EH (cell line): ENCODE measurements at places on chromosomes 4 and X.

DNA sequence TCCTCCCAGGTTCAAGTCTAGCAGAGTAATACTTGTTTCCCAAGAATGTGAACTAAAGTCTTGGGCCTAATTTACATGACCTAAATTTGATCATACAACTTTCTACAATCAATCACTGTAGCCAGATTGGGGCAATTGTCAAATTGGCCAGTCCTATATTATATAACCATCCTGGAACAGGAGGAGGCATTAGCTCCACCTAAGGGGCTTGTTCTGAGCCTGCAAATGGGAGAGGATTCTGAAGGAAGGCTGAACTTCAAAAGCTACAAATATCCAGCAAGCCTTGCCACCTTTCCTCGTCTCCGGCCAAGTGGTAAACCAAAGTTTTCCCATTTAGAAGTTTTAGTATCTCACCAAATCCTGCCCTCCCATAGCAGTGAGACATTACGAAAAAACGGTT is 1289.6 kb upstream of the TENM3 start:
- DNase-seq = peak; percentile 4

GRCh38 chr4:179762840-179763239 is 2320.6 kb upstream of the AGA start:
- no peak for DNase-seq

GRCh38 chr4:137535718-137536117 is 3.4 kb upstream of the PCDH18 start:
- no peak for DNase-seq

- peak; percentile 78 for DNase-seq
These were observed 100.5 kb downstream of the CLNK start for GRCh38 chr4:10584042-10584441.

DNA sequence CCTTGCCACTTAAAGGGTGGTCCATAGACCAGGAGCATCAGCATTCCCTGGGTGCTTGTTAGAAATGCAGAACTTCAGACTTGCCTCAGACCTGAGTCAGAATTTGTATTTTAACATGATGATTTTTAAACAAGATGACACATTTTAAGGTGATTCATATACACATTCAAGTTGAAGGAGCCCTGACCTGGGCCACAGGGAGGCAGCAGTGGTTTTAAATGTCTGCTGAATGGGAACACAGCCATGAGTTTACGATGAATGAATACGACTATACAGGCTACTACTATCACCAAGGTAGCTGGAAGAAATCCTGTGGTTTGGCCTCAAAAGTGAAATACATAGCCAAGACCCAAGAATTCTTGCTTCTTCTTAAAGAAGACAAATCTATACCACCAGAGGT is 2.9 kb downstream of the HDAC8 start:
- DNase-seq = peak; percentile 23

- DNase-seq = no peak
These were observed 591.4 kb upstream of the PCDH10 start for GRCh38 chr4:132557660-132558059.

GRCh38 chr4:94038195-94038594 is 169.5 kb upstream of the SMARCAD1 start:
- no peak for DNase-seq

GRCh38 chr4:5037553-5038551 is 13.4 kb upstream of the STK32B start:
- peak; percentile 97 for DNase-seq
